A549 treated with RU486 at 1 μM for 4 hours (cell line): ENCODE measurements at places on chromosomes 3 and 15. TPM values are rescaled to one million over a fixed set of nuclear protein-coding genes. Genes with fewer than 3 reads are reported as not detected.

Gene EFHB
- total RNA-seq, result 0.29 to 1.2 TPM (median 0.51 TPM) in 5 replicates

Gene SLC24A5
- total RNA-seq, result not detected in 5 replicates

Gene SH2D7
- not detected in 5 replicates for total RNA-seq

Gene RBMS3
- 0.40 to 0.91 TPM (median 0.58 TPM) in 5 replicates for total RNA-seq

Gene SPATA12
- total RNA-seq, result 0.46 to 0.66 TPM (median 0.54 TPM) in 5 replicates
